Activated T-cell treated with anti-CD3 and anti-CD28 coated beads, Interleukin-2, amount 50 U/mL, for 48 hours (primary cell): ENCODE measurements at places on chromosomes 1 and 21.

DNA sequence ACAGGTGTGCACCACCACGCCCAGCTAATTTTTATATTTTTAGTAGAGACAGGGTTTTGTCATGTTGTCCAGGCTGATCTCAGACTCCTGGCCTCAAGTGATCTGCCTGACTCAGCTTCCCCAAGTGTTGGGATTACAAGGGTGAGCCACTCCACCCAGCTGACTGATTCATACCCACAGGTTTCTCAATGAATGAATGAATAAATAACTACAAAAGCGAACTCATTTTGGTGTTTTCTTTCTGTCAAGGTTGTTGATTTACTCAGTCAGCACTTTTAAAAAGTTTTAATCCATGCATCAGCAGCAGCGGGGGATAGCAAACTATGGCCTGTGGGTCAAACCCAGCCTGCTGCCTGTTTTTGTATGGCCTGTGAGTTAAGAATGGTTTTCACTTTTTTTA is 217.5 kb downstream of the FAF1 start:
- DNase-seq, result no peak

DNA sequence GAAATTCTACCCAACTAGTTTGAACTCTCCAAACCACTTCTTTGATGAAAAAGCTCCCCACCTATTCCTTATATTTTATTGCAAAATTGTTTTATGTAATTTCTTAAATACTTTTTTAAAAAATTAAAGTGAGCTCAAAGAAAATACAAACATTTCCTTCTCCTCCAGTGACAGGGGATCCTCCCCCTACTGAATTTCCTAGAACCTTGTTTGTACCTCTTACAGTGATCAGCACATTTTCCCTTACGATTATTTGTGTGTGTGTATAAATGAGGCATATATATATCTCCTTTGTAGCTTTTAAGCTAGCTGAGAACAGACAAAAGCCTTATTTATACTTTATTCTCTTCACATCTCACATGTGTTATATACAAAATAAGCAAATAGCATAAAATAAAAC is 44.4 kb downstream of the VAV3 start:
- no peak for DNase-seq

DNA sequence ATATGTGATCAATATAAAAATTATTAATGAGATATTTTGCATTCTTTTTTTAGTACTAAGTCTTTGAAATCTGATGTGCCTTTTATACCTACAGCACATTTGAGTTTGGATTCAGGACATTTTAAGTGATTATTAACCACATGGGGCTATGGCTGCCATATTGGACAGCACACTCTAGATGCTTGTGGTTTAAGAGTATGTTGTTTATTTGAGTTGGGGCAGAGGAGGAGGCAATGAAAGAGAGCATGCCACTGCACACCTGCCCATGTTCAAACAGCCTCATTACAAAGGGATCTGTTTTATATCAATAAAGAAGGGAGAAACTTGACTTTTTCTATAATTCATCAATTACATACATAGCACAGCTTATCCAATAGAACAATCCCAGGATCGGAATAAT is 99.4 kb upstream of the EDEM3 start:
- no peak for DNase-seq

GRCh38 chr21:22235866-22236590 is 1237.8 kb downstream of the NCAM2 start:
- no peak for DNase-seq

- DNase-seq, result no peak
Measured at GRCh38 chr1:38728585-38728908, 131.0 kb downstream of the RRAGC start.

- no peak for DNase-seq
Measured at GRCh38 chr1:43129426-43129825, 42.7 kb downstream of the EBNA1BP2 start.

GRCh38 chr21:34992736-34993398 is 56.2 kb downstream of the RUNX1 start:
- no peak for DNase-seq

GRCh38 chr1:197944485-197944884 is 27.3 kb downstream of the LHX9 start:
- no peak for DNase-seq

- DNase-seq, result no peak
Measured at GRCh38 chr1:184407816-184408510, 21.1 kb downstream of the C1orf21 start.

GRCh38 chr1:67544921-67545320 is 114.7 kb upstream of the SERBP1 start:
- DNase-seq, result no peak

DNA sequence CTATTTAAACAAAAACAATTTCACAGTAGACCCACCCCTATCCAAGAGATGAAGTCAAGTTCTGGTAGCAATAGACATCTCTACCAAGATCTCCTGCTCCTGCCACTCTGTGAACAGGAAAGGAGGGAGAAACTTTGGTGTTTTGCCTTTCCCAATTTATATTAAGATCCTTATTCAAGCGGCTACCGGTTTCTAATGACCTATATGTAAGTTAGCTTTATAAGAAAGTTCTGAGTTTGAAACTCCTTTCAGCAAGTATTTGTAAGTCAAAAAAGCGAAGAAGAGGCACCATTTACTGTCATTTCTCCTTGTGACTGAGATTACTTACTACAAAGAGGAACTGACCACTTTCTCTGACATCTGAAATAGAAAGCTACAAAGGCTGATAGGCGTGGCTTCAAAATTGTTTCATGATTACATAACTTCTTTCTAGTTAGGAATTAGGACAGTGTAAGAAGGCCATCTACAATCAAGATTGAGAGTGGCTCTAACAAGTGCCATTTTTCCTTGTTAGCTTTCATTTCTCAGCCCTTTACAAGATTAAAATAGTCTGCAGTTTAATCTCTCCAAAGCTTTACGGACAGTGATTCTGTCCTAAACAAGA is at the start of gene MNDA:
MNDA (plus strand) TSS at position 448 of the 604 bp plus-strand sequence. CDS start 10,803 bp downstream, outside the sequence.
- DNase-seq, result no peak

DNA sequence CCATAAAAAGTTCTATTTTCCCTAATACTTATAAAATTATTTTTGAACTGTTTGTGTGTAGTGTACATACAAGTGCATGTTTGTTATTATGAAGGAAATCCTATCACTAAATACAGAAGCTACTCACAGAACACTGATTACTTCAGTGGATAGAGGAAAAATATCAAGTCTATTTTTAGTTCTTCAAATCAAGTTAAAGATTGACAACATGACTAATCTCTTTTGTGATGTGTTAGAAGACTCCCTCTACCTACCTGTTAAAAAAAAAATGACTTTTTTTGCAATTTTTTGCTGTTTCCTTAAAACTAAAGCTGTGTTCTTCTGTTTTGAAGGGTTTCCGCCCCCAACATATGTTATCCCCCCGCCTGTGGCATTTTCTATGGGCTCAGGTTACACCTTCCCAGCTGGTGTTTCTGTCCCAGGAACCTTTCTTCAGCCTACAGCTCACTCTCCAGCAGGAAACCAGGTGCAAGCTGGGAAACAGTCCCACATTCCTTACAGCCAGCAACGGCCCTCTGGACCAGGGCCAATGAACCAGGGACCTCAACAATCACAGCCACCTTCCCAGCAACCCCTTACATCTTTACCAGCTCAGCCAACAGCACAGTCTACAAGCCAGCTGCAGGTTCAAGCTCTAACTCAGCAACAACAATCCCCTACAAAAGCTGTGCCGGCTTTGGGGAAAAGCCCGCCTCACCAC is 45.5 kb downstream of the NCF2 start:
- no peak for DNase-seq

- DNase-seq, result no peak
Measured at GRCh38 chr1:185646202-185646683, 87.9 kb upstream of the HMCN1 start.

DNA sequence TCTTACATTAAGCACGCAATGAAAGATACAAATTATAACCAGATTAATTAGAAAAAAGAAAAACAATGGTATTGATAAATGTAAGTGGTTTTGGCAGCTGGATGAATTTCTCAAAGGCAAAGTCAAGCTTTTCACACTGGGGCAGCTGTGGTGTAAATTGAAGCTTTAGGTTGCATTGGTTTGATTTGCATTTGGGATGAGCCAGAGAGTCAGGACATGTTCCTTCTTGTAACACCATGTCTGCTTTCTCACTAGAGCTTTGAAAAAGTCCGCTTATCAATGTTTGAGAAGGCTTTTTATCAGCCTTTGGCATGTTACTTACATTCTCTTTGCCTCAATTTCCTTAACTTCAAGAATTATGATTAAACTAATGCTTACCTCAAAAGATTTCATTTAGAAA is 173.9 kb downstream of the GPATCH2 start:
- DNase-seq, result no peak

DNA sequence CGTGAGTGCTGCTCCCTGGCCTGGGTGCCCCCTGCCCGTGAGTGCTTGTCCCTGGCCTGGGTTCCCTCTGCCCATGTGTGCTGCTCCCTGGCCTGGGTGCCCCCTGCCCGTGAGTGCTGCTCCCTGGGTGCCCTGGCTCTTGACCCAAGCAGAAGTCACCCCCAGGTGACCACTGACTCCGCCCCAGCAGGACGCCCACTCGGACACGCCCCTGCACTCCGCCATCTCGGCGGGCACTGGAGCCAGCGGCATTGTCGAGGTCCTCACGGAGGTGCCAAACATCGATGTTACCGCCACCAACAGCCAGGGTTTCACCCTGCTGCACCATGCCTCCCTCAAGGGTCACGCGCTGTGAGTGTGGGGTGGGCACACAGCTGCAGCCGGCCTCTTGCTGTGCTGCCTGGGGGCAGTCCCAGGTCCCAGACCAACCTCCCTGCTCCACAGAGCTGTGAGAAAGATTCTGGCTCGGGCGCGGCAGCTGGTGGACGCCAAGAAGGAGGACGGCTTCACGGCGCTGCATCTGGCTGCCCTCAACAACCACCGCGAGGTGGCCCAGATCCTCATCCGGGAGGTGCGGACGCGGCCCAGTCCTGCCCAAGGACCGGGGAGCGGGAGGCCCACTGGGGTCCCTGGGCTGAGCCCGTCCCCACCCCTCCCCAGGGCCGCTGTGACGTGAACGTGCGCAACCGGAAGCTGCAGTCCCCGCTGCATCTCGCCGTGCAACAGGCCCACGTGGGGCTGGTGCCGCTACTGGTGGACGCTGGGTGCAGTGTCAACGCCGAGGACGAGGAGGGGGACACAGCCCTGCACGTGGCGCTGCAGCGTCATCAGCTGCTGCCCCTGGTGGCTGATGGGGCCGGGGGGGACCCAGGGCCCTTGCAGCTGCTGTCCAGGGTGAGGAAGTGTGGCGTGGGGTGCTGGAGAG is 3.9 kb upstream of the MMP23B start:
- DNase-seq, result peak; percentile 18

- no peak for DNase-seq
Measured at GRCh38 chr1:164961715-164962114, 394.8 kb downstream of the LMX1A start.

GRCh38 chr1:85033221-85033620 is 15.1 kb downstream of the MCOLN3 start:
- no peak for DNase-seq

DNA sequence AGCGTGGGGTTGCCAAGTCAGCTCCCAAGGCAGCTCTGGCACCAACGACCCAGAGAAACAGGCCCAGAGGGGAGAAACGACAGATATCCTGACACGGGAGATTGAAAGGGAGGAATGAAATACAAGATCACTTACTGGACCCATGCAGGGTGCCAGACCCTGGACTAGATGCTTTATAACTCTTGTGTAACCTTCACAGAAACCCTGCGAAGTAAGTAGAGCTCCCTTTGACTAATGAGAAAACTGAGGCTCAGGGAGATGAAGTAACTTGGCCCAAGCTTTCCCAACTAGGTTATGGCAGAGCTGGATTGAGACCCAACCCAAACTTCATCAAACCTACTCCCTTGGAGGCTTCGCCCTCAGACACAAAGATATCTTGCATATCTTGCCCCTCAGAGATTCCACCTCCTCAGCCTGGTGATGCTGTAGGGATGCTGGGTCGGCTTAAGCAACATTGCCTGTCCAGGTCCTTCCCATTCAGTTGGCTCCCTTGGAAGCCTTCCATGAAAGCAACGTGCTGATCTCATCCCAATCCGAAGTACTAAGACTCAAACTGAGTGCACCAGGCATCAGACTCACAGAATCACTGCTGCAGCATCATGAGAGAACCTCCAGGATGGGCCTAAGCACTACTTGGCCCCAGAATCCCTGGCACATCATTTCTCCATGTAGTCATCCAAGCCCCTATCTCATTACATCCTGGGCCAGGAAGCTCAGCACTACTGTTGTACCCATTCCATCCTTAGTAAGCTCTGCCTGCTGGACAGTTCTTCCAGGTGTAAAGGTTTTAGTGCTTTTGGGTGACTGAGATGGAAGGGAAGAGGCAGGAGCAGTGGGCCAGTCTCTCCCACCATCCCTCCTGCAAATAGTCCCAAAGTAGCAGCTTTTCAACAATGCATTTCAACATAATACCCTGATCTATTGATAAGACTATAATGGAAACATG is 1.1 kb upstream of the IGSF9 start:
- no peak for DNase-seq

GRCh38 chr1:237171454-237172117 is 129.6 kb downstream of the RYR2 start:
- DNase-seq, result no peak

- no peak for DNase-seq
Measured at GRCh38 chr1:234743791-234744611, 134.0 kb upstream of the IRF2BP2 start.

- DNase-seq, result no peak
Measured at GRCh38 chr1:179061360-179062282, 20.2 kb upstream of the TOR3A start.

DNA sequence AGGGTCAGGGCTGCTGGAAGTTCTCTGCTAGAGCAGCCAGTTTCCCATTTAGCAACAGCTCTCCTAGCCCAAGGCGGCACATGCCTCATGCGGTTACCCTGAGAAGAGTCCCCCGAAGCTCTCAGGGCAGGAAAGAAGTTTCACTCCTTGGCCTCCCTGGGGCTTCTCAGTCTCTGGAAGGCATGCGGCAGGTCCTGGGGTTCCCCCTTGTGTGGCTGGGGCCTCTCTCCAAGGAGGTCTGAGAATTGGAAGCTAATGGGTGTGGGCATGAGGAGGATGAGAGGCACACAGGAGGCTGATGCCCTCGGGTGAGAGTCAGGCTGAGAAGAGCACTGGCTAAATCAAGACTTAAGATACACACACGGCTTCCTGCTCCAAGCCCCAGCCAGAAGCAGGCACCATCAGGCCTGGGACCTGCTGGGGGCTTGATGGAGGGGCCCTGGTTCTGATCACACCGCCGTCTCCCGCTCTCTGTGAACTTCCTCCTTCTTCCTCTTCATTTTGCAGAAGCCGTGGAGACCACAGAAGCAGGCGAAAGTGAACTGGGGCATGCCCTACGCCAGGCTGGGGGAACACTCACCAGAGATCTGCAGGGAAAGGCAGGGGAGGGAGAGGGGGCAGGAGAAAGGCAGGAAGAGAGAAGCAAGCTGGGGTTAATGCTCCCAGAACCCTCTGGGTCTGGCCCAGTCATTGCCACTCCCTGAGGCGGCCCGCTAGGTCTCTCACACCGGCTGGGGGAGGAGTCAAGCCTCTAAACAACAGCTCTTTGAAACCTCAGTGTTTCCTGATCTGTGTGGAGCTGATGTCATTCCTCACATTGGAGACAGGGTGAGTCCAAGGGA is 15.1 kb downstream of the BLACAT1 start:
- DNase-seq, result peak; percentile 82

GRCh38 chr21:39037807-39038405 is 145.3 kb downstream of the PSMG1 start:
- no peak for DNase-seq
